ENCODE measurements at places on chromosomes 2 and 18.

DNA sequence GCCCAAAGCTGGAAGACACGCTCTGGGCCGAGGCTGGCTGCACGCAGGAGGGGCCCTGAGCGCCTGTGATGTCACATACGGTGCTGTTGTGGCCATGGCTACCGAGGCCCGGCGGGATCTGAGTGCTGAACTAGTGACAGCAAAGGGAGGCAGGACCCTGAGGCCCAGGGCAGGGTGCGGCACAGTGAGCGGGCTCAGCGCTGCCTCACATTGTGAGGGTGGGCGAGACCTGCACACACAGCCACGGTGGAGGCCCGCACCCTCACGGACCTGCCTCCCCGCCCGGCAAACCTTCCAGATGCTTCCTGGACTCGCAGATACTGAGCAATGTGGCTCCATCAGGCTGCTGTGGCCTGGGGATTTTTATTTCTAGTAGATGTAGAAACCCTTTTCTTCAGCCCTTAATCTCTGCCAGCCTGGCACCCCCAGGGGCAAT, 133.8 kb upstream of the CTDP1 start:
- DNase-seq: no peak

DNA sequence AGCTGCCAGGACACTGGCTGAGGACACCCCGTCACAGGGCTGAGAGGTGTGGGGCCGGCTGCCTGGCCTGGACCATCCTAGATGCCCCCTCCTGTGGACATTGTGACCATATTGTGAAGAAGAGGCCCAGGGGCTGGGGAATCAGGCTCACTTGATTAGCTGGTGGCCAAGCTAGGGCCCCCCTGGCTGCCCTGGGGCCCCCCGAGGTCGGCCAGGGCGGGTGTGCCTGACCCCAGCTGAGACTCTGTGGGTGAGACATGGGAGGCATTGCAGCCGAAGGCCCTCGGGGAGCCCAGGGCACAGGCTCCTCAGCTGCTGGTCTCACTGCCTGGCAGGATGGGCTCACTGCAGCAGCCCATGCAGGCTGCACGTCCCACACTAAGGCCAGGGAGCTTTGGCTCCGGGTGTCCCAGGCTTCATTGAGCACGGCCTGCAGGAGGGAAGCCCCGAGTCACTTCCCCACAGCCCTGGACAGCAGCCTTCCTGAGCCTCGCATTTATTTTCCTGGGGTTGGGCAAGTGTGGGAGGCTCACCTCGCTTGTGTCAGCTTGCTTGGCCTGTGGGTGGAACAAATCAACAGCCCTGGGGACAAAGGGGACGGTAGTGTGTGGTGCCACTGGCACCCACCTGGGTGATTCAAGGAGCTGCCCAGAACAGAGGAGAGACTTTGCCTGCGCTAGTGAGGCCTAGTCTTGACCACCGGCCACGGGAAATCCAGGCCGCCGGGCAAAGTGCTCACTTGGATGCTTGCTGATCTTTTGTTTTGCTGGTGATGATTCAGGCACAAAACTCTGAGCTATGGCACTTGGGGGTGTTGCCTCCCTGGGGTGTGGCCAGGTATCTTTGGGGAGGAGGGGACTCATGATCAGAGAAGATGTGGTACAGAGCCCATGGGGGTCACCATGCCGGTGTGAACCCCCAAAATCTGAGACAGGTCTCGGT, 1.3 kb downstream of the GAL3ST2 start:
- no peak for DNase-seq

GRCh38 chr2:124670187-124670586, 645.1 kb downstream of the CNTNAP5 start:
- no peak for DNase-seq

DNA sequence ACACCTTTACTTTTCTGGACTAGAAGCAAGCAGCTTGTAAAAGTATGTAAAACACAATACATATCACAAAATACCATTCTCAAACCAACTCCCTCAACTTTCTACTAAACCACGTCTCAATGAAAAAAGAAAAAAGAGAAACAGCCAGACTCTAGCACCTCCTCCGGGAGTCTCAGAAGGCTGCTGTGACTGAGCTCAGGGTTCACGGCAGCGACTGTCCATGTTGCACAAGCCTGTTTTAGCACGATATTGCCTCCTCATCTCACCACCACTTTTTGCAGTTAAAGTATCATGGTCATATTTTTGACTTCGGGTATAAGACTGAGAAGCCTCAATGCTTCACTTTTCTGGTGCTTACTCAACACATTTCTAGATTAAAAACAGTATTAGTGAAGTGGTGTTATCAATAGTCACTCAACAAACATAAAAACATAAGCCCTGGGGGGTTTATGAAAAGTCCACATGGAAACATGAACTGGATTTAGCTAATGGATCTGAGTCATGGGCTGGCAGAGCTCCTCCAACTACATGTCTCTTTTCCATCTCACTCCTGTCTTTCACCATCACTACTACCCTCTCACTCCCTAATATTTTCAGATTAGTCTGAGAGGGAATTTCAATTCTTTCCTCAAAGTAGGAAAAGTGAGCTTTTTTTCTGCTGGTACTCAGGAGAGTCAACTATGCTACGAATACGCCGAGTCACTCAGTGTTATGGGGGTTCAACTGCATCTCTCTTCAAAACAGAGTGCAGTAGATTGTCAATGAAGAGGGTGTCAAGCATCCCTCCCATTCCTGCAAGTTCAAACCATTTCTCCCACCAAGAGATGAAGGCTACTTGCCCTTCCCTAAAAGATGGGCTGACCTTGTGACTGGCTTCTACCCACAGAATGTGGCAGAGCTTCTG, 113.7 kb downstream of the OSR1 start:
- DNase-seq: no peak

DNA sequence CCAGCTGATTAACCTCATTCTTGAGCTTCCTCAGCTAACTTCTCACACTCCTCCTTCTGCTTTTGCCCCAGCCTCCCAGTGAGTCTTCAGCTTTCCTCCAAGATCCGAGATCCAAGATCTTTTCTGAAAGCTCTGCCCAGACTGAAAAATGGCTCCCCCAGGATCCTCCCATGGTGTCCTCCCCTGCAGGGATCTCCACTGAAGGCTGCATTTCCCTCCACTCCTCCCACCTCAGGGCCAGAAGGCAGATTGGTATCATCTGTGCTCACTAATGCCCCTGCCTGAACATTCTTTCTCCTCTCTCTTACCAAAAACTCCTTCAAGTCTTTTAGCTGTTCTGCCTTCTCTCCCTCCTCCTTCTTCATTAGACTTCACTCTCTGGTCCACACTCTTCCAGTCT, 6.1 kb upstream of the FOXI3 start:
- no peak for DNase-seq

All from BJ (cell line).